ENCODE measurements at places on chromosomes 2 and 18.

DNA sequence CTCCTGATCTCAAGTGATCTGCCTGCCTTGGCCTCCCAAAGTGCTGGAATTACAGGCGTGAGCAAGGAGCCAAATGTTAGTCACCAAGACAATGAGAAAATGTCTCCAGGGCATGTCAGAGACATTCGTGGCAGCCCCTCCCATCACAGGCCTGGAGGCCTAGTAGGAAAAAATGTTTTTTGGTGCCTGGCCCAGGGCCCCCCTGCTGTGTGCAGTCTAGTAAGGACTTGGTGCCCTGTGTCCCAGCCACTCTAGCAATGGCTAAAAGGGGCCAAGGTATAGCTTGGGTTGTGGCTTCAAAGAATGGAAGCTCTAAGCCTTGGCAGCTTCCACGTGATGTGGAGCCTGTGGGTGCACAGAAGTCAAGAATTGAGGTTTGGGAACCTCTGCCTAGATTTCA is 12.5 kb upstream of the TXNL4A start:
- DNase-seq: no peak

- no peak for DNase-seq
These were observed 56.2 kb upstream of the LYPD6B start for GRCh38 chr2:148982282-148982681.

DNA sequence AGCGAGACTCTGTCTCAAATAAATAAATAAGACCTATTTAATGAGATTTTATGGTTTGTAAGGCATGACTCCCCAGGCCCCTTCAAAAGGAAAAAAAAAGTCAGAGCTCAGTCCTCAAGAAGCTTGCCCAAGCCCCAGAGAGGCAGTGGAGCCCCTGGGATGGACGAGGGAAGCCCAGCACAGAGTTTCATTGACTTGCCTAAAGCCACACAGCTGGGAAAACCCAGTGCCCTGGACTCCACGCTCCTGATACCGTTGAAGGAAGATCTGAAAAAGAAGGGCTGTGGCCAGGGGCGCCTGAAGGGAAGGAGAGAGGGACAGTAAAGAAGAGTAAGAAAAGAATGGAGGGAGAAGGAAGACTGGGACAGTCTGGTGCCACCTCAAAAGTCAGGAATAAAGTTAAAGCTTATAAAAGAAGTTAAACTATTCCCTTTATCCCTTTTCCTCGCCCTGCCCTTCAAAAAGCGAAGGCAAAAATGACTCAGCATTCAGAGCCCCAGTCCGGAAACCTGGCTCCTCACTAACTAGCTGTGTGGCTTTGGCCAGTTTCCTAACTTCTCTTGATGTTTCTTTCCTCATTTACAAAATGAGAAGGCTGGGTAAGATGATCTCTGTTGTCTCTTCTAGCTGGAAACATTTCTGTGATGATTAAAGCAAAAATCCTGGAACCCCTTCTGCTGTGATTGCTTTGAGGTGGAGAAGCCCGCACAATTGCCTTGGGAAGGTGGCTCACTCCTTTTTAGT is 46.7 kb downstream of the LYPD1 start:
- DNase-seq: no peak

DNA sequence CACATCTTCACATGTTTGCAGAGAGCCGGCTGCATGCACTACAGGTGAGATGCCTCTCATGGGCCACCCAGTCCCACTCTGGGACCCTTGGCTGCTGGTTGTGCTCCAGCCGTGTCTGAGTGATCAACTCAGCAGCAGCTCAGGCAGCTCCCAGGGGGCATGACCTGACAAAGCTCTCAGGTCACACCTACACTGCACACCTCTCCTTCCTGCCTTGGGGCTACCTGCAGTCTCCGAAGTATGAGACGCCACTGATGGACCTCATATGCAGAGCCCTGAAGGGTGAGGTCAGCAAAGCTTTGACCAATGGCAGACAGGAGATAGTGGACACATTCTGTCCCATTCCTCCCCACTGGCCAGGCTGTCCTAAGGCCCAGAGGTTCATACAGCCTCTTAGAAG is 51.4 kb downstream of the LBH start:
- DNase-seq: no peak

DNA sequence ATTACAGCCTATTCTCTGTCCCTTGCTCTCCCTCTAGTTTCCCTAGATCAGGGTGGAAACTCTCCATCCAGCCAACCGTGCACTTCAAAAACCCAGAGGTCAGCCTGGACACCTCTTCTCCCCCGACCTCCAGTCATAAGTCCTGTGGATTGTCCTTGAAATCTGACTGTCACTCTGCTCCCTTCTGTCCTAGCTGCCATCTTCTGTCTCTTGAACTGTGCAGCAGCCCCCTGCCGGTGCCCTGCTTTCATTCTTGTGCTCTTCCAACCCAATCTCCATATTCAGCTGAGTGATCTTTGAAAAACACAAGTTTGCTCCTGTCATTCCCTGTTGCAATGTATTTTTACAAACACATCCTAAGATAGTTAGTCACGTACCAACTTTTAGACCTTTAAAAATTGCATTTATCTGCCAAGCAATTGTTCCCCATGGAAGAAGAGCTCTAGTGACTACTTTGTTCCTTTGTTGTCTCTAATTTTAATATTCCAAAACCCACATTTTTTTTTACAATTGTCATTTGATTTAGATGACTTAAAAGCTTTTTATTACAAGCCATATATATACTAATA is 254.3 kb downstream of the CAMKMT start:
- DNase-seq: no peak

DNA sequence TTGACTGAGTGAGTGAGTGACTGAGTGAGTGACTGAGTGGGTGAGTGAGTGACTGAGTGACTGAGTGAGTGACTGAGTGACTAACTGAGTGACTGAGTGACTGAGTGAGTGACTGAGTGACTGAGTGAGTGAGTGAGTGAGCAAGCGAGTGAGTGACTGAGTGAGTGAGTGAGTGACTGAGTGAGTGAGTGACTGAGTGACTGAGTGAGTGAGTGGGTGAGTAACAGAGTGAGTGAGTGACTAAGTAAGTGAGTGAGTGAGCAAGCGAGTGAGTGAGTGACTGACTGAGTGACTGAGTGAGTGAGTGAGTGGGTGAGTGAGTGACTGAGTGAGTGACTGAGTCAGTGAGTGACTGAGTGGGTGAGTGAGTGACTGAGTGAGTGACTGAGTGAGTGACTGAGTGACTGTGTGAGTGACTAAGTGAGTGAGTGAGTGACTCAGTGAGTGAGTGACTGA is 11.9 kb downstream of the MAL start:
- DNase-seq: no peak

- no peak for DNase-seq
These were observed 1342.7 kb upstream of the PIK3C3 start for GRCh38 chr18:40612356-40612755.

- no peak for DNase-seq
These were observed 90.0 kb upstream of the NYAP2 start for GRCh38 chr2:225309516-225309915.

- no peak for DNase-seq
These were observed 439.8 kb upstream of the SLC14A2 start for GRCh38 chr18:45175511-45175910.

- DNase-seq: no peak
These were observed 100.1 kb upstream of the MAP2 start for GRCh38 chr2:209323738-209324137.

DNA sequence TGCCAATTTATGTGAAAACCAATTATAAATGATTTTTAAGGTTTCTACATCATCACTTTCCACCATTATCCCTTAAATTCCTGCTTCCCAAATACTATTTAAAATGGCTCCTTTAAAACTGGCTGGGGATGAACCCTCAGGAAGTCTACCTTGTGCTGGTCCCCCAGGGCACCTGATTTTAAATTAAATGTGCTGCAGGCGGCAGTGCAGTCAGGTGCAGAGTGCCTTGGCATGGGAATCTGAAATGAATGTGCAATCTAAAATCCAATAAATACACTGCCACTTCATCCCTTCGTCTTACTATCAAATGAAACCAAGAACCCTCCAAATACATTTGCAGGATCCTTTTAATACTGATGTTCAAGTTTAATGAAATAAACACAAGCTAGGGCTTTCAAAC is 61.8 kb downstream of the C2orf76 start:
- no peak for DNase-seq

GRCh38 chr18:37586656-37587225 is 21.1 kb upstream of the CELF4 start:
- no peak for DNase-seq

GRCh38 chr2:24621779-24622538 is 130.9 kb downstream of the NCOA1 start:
- no peak for DNase-seq

GRCh38 chr18:50044402-50044801 is 150.5 kb downstream of the MYO5B start:
- DNase-seq: no peak

DNA sequence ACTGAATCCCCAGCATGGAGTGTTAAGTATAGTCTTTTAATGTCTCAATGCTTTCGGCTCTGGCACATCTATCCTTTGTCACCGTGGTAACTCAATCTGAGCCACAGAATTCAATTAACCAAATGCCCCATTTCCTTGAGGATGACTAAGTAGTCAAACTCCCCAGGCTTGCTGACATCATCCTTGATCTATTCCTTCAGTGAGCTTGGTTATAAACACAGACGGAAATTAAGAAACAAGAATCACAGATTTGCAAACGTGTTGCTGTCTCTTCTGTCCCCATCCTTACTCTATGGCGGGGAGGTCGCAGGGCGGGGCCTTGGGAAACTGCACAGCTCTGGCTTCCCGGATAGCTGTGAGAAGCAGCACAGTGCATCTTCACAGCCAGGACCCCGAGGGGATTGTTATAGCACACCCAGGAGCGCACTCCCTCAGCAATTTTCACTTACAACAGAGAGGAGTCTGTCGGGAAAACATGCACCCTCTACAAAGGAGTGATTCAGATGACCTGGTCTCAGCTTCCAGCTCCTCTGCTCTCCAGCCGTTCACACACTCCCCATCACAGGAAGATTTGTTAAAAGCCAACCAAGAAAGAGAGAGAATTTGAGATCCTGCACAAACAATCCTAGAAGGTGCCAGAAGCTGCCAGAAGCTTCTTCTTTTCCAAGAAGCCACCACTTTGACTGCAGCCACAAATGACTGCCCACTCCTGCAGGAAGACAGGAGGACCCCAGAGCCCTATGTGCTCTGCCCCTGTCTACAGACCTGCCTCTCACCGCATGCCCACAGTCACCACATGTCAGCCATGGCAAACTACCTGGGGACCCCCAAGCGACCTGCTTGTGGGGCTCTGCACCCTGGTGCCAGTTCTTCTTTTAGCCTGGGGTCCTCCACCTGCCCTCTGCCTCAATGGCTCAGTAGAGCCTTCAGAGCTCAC is 44.9 kb upstream of the YWHAQ start:
- peak; percentile 82 for DNase-seq

GRCh38 chr2:66318009-66318561 is 116.8 kb upstream of the MEIS1 start:
- no peak for DNase-seq

DNA sequence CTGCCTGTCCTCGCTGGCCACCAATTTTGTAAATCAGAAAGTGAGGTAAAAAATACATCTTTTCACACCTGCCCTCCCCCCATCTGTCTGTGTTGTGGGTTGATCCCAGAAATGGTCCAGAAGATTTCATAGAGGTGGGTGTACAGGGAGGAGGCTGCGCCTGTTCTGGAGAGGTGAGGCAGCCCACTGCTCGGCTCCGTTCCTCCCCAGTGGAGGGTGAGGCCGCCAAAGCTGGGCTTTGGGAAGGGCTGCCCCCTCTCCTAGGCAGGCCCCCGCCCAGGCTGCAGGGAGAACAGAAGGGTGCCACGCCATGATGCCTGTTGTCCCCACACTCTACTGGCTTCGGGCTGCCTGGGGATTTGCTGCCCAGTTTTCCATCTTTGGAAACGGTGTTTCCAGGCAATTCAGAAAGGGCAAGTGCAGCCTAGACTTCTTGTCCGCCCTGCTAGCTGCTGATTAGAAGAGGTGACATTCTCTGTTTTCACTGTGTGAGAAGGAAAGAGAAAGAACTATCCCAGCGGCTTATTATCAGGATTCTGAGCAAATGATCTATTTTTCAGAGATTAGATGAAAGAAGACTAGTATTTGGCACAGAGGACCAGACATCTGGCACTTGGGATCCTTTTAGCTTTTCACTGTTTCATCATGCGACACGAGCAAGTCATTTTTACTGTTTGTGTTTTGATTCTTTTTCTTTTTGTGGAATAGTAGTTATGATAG is 18.7 kb downstream of the SMARCAL1 start:
- no peak for DNase-seq

DNA sequence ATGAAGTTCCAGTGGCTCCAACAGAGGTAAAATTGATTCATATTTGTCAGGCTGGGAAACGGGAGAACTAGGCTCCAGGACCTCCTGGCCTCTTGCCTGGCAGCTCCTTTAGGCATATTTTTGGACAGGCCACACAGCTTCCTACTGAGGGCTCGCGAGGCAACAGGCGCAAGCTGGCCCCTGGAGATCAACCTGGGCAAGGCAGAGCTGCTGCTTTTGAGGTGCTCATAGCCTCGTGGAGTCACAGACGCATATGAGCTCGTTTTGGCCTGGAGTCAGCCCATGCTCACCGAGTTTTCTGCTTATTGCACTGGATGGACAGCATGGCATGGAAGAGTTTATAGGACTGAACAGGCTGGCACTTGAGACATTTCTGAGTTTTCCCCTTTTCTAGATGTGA is 97.7 kb downstream of the CAPN13 start:
- DNase-seq: no peak

DNA sequence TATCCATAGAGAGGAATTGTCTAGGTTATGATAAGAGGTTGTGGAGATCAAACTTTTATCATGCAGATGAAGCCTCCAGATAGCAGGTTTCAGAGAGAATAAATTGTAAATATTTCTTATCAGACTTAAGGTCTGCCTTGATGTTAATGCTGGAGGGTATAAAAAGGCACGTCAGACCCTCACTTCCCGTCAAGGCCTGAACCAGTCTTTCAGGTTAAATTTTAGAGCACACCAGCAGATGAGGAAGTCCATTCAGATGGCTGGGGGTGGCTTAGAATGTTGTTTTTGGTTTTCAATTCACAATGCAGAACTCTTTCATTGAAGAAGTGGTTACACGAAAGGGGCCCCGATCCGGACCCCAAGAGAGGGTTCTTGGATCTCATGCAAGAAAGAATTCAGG is 144.4 kb upstream of the FBXO11 start:
- no peak for DNase-seq

DNA sequence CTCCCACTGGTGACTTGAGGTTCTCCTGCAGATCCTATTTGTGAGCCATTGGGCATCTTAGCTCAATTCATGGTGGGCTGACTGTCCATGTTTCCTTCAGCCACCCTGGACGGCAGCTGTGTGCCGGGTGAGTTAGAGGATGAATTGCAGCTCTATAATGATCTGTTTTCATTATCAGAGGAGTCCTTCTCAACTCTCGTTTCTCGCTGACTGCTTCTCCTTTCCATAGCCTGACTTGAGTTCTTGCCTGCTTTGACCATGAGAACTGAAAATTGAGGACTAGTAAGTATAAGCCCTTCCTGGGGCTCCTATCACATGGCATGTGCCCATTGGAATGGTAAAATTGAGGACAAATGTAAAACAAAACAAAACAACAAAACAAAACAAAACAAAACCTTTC is 121.8 kb downstream of the CDC42EP3 start:
- no peak for DNase-seq

- DNase-seq: no peak
These were observed 298.3 kb downstream of the ICOS start for GRCh38 chr2:204234879-204235278.

- DNase-seq: no peak
These were observed 58.4 kb downstream of the PARD6G start for GRCh38 chr18:80188643-80189530.

- DNase-seq: no peak
These were observed 46.4 kb downstream of the TCF4 start for GRCh38 chr18:55541571-55541970.
